ENCODE measurements at places on chromosomes 13 and 19.

DNA sequence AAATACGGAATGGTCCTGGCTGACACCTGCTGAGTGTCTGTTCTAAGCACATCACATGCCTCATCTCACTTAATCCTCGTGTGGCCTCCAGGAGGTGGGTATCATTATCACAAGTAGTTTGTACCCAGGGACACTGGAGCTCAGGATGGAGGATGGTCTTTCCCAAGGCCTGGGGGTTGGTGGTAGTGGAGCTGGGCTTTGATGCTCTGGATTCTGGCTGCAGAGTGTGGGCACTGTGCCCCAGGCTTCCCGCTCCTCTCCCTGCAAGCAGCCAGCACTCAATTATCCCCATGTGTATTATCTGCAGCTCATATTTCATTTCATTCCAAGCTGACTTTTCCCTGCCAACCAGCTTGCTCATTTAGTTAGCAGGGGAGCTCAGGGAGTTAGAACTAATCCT is 52.1 kb downstream of the SIAH3 start:
- no peak for DNase-seq

GRCh38 chr19:48296963-48297734 is 27.3 kb downstream of the ZNF114 start:
- DNase-seq: no peak

- DNase-seq: no peak
These were observed 11.6 kb downstream of the WTIP start for GRCh38 chr19:34493038-34493648.

GRCh38 chr19:31947436-31948115 is 397.8 kb upstream of the ZNF507 start:
- no peak for DNase-seq

GRCh38 chr13:79119578-79120107 is 286.4 kb downstream of the RBM26 start:
- no peak for DNase-seq

DNA sequence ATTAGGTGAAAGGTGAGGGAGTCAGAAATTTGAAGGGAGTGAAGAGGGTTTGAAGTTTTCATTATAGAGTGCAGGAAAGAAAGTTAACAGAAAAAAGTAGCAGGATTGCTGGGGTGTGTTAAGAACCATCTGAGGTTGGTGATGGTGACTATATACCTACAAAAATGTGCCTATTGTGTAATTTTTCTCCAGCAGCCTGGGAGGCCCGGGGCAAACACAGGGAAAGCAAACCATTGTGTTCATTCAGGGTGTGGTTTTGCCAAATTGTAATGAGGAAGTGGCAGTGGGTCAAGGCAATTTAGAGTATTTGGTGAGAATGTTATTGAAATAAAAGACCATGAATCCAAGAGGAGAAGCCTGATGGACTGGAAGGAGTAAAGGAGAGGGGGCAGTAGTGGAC is 8.2 kb upstream of the SUCLA2 start:
- no peak for DNase-seq

DNA sequence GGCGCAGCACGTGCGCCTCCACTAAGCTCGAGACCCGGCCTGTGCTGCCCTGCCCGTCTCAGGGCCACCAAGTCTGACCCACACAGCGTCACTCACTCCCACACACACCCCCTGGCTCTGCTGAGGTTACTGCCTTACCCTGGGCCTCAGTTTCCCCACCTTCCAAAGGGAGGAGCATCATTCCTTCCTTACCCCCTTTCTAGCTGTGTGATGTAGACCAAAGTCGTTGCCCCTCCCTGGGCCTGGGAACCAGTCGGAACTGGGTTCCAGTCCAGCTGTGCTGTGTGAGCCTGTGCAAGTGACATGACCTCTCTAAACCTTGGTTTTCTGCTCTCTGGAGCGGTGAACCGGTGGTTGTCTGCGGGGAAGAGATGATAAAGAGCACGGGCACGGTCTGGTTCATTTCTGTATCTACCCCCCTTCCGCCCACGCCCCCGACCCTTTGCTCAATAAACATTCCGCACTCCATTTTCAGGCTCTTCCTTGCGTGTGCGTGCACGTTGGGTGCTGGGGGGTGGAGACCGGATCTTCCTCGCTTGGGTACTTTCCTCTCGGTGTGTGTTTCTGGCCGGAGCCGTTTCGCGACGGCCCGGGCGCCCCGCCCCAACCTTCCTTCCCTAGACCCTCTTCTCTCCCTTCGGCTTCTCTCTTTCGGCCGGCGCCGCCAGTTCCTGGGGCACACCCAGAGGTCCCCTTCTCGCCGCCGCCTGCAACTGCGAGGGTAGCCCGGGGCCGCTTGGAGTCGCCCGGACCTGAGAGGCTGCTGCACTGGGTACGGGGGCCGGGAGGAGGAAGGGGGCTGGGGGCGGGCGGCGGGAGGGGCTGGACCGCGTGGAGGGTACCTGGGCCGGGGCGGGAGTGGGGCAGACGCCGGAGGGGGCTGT is at the start of gene ZNF581:
Gene ZNF581, plus strand, starts transcription at position 647 of the 884 bp plus-strand sequence. CDS start 923 bp downstream, outside the sequence.
- DNase-seq: peak; percentile 87

GRCh38 chr19:45404557-45405434 is at the start of gene PPP1R13L:
Gene PPP1R13L, minus strand, starts transcription at chr19:45405069. Its CDS starts 6,751 bp downstream, at chr19:45398318.
- peak; percentile 77 for DNase-seq

DNA sequence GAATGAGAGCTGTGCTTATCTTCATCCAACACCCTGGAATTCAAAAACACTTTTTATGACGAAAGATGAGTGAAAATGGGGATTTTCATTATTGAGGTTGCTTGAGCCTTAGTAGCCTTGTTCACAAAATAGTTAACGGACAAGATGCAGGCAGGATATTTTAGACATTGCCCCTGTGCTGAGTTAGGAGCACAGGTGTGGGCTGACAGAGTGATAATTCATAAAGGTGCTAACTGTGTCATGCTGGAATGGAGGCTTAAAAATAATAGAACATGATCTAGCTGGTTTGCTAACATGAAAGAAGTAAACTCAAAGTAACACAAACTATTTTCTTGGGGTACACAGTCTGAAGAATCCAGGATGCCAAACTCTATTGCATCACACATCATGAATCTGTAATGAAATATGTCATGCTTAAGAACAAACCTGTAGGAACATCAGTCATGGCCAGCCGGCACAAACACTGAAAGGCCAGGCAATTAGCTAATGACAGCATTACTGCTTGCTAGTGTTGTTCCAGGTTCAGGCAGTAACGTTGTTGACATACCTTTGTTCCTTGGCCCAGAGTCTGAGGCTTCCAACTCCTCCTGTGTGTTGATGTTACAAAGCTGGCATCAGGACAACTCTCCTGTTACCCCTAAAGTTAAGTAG is 55.3 kb downstream of the FRY start:
- no peak for DNase-seq

- no peak for DNase-seq
These were observed 29.8 kb downstream of the NFIX start for GRCh38 chr19:13024951-13025697.

DNA sequence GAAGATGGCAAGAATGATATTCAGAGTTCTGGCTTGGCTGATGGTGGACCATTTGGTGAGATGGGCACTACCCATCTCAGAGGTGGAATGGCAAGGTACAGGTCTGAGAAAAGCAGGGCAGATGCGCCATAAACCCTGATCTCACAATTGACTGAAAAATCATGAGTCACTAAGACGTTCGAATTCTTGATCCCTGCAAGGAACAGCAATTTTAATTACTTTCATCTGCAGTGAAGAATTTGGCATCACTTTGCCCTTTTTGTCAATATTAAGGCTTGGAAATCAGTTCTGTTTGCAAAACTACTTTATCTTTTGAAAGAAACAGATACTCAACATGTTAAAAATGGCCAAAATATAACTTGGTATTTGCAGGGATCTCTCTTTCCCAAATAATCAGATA is 38.1 kb downstream of the HTR2A start:
- no peak for DNase-seq

- no peak for DNase-seq
These were observed 9.6 kb downstream of the INSL3 start for GRCh38 chr19:17811681-17812080.

DNA sequence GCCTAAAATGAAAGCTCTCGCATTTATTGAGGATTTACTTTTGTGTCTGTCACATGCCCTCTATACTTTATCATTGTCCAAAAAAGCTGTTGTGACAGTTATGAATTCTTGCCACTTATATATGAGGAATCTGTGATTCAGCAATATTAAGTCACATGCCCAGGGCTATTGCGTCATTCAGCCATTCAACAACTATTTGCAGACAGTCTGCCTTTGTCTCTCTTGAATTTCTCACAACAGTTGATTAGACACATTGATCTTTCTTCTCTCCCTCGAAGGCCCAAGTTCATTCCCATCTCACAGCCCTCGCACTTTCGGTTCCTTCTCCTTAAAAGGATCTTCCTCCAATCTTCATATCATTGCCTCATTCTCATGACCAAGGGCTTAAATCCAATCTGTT is 342.6 kb downstream of the MZT1 start:
- no peak for DNase-seq

DNA sequence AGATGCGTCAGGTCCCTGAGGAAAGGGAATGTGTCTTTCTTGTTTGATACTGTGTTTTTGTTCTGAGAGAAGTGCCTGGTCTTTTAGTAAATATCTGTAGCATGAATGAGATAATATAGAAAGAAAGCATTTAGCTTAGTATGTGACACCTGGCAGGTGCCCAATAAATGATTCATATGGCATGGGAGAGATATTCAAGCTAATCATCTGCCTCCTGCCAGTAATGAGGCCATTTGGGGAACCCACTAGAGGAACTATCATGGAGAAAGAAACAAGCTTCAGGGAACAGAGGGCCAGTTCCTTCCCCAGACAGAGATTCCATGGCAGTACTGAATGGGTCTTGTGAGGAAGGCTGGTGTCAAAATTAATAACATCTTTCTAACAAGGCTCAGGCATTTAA is 603.9 kb downstream of the DCT start:
- DNase-seq: no peak

DNA sequence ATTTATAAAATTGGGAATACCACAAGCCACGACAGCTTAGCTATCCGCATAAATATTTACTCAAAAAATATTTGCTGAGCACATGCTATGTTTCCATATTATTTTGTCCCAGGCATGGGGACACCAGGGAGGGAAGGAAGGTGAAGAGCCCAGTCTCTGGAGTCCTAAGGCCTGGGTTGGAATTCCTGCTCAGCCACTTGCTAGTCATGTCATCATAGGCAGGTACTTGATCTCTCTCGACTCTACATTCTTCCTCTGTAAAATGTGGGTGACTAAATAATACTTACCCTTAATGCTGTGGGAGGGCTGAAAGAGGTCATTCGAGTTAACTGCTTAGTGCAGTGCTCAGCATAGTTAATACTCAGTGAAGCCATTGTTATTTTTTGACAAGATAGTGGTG is 4.3 kb upstream of the RNASEH2B start:
- DNase-seq: no peak

DNA sequence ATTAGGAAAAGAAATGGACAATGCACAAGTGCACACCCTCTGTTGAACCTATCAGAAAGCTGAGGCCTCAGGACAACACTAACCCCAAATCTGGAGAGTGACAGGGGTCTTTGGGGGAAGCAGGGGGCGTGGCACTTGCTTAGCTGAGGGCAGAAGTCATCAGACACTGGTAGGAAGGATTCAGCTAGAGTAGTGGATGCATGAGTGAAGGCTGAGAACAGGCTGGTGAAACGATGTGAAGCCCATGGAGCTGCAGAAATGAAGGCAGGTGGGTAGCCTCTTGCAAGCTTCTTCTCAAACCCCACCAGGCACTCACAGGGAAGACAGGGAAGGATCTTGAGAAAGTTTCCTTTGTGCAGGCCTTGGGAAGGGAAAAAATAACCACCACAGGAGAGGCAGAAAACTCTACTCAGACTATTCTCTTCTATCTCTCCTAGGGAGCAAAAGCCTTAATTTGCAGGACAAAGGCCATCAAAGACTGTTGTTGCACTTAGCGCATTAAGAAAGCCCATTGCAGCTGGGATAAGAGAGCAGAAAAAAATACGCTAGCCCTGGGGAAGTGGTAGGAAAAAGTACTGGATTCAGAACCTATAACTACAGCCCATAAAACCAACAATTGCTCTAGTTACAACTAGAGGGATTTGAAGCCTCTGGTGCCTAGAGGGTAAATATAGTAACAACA is 193.3 kb upstream of the ZNF536 start:
- no peak for DNase-seq

GRCh38 chr13:31625115-31625514 is 114.2 kb upstream of the RXFP2 start:
- no peak for DNase-seq

GRCh38 chr19:13234518-13234917 is 84.3 kb downstream of the IER2 start:
- peak; percentile 63 for DNase-seq

GRCh38 chr19:35206379-35206778 is 22.2 kb downstream of the FAM187B start:
- DNase-seq: peak; percentile 17

DNA sequence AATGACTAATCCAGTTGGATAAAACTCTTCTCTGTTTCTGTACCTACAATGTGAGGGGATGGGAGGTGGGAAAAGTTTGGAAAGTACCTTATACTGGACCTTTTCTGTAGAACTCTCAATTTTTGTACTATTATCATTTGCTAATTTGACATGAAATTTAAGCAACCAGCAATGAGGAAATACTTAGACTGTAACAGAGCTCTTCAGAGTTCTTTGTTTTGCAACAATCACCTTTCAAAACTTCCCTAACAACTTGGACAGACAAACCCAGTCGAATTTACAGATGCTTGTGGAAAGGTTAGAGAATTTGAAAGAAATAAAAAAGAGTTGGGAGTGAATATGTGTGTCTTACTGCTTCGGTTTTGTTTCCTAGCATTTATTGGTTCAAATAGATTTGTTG is 16.8 kb downstream of the KBTBD7 start:
- no peak for DNase-seq

GRCh38 chr19:45145270-45146189 is 15.3 kb downstream of the NKPD1 start:
- DNase-seq: no peak

GRCh38 chr19:30153326-30154210 is 211.5 kb downstream of the URI1 start:
- DNase-seq: no peak

Measured in stimulated activated CD4-positive, alpha-beta T cell treated with anti-CD3 and anti-CD28 coated beads, Interleukin-1b, Interleukin-23, amount 100 ng/mL, for 48 hours (primary cell).